ENCODE measurements at places on chromosomes 11 and 22.
A peak's percentile ranks its signal among the peaks of the same experiment; 100 is the strongest.

GRCh38 chr11:64675450-64676260, 47.3 kb downstream of the NRXN2 start:
- no peak for DNase-seq

DNA sequence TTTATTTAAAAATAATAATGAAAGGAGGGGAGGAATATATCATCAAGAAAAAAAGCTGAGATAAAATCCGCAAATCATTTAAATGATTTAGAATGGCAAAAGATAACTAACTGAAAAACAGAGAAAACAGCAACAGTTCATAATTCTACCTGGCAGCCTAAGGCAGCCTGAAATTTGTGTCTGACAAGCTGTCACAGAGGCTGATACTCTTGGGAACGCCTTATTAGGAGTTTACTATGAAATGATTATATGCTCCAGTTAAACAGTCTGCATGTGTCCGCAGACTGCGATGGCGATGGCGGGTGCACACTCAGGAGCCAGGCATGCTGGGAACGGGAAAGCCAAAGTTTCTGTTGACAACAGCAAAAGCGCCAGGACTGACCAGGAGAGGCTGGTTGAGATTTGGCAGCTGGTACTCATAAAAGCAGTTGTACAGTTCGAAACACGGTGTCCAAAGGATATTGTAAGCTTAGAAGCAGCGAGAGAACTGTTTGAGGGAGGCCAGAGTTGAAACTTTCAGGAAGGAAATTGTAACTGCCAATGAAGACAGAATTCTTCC, 172.9 kb upstream of the MPPED2 start:
- no peak for DNase-seq

GRCh38 chr11:71447791-71448256, 369 bp downstream of the DHCR7 start:
- no peak for DNase-seq

GRCh38 chr11:68982134-68982533, 1.3 kb upstream of the MRGPRD start:
- no peak for DNase-seq

DNA sequence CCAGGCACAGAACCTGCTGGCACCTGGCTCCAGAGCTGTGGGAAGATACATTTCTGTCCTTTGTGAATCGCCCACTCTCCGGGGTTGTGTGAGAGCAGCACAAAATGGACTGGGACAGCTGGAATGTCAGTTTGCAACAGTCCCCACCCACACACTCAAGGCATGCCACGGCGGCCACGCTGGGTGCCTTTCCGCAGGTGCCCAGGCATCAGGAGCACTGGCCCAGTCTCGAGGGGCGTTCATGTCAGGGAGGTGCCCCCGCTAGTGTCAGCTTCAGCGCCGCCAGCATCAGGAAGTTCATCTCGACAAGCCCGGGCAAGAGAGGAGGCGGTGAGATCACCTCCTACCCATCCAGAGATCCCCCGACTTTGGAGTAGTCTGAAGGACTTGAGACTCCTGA, 2.1 kb downstream of the TP53AIP1 start:
- DNase-seq = no peak

DNA sequence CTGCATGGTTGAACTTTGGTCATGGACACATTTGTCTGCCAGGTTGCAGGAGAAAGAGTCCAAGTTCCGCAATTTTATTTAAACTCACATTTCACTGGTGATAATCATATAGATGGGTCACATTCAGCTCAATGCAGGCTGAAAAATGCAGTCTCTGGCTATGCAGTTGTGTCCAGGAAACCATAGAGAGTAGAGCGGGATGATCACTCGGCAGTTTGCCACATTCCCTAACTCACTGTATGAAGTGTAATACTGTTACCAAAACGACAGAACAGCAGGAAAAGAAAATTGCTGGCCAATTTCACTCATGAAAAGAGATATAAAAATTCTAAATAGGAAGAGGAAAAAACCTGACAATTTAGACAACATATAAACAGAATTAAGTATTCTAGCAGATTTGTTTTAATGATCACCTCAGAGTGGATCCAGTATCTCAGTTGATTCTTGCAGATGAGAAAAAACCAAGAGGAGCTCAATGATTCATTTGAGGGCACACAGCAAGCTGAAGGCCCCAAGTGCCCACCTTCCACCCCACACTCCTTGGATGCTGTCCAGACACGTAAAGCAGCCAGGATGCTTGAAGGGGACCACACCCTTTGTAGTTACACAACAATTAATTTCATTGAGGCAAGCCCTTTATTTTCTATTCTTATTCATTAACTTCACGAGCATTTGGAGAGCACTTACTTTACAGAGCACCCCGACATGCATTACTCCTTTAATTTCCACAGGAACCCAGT, 422.3 kb downstream of the SOX6 start:
- DNase-seq = no peak

GRCh38 chr22:49719046-49719445, 108.6 kb downstream of the BRD1 start:
- DNase-seq = no peak

DNA sequence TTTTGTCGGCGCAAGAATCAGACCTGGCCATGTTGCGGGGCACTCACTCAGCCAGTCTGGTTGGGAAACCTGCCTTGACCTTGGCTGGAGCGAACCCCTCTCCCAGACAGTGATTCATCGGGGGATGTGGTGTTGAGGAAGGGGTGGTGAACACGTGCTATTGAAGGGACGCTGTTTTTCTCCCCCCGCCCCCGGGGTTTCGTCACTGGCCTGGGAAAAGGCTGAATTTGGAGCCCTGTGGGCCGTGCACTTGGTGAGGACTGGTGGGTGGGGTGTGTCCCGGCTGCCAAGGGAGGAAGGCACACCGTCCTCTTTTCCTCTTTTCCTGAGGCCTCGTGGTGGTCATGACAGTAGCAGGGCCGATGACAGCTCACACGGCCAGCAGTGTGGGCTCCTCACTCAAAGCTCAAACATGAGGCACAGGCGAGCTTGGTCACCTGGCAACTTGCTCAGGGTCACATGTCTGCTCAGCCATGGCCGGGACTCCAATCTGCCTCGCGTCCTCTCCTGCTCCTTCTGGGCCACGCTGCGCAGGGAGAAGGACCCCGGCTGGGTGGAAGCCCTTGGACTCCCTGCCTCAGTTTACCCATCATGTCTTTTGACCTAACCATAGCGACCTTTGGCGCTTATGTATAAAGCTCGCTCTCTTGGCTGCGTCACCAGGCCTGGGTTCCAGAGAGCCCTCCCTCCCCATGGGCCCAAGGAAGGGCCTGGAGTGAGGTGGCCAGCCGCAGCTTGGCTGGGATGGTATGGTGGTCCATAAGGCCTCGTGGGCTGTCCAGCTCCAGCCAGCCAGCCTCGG, 49.4 kb downstream of the SMIM38 start:
- no peak for DNase-seq

DNA sequence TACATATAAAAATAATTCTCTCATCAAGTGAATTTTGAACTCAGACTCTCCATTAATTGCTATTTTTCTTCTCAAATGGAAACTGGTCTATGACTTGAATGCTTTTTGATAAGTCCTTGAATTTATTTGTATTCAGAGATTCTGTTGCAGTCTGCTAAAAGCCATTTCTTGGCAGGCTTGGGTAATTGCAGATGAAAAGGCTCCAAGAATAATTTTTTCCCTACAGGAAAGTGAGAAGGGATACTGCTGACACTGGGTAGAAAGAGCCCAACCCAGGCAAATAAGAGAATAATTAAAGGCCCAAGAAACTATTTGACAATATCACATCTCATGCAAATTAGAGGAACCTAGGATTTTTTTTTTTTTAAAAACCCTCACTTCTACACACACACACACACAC, 246.5 kb upstream of the DDI1 start:
- DNase-seq = no peak

DNA sequence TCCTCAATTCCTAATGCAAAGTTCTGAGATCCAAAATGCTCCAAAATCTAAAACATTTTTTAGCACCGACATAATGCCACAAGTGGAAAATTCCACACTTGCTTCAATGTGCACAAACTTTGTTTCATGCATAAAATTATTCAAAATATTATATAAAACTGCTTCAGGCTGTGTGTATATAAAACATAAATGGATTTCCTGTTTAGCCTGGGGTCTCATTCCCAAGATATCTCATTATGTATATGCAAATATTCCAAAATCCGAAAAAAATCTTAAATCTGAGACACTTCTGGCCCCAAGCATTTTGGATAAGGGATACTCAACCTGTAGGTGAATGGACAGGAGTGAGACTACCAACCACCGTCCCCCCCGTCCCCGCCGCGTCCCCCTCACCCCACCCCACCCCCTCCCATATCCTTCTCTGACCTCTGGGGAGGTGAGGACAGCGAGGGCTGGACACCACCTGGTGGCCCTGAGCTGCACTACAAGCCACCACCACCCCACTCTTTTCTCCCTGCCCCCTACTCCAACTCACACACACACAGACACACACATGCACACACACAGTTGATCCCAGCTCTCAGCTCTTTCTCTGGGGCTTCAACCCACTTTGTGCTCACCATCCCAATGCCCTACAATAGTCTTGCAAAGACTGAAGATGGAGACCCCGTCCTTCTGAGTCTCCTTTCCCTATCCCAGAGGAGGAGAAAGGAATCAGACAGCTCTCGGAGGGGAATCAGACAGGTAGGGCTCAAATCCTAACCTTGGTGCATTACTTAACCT, 101.0 kb downstream of the PDE2A start:
- peak; percentile 58 for DNase-seq
